SJSA1 (cell line): ENCODE measurements at places on chromosomes 2 and 18. TPM values are rescaled to one million over a fixed set of nuclear protein-coding genes. Genes with fewer than 3 reads are reported as not detected.

Gene VWA3B
- total RNA-seq = not detected in 2 replicates

Gene REG3G
- not detected in 2 replicates for total RNA-seq

Gene EML6
- 1.3 TPM in 1 of 2 replicates, not detected in the other for total RNA-seq

Gene FIGN
- total RNA-seq = 2.4 and 5.6 TPM in 2 replicates

Gene ALPG
- total RNA-seq = 0.03 TPM in 1 of 2 replicates, not detected in the other

Gene MAP3K19
- total RNA-seq = 0.08 TPM in 1 of 2 replicates, not detected in the other

Gene ANKRD30BL
- not detected in 2 replicates for total RNA-seq

Gene CAVIN2
- 26.4 and 28.1 TPM in 2 replicates for total RNA-seq

Gene MAP4K4
- total RNA-seq = 63.9 and 83.1 TPM in 2 replicates

Gene ALPI
- not detected in 2 replicates for total RNA-seq

Gene SP5
- total RNA-seq = 4.3 and 5.2 TPM in 2 replicates

Gene TMEM198
- total RNA-seq = 0.03 and 0.37 TPM in 2 replicates

Gene GPAT2
- total RNA-seq = not detected in 2 replicates

Gene MERTK
- not detected in 2 replicates for total RNA-seq

Gene GKN2
- not detected in 2 replicates for total RNA-seq

Gene LRATD1
- total RNA-seq = not detected in 2 replicates

Gene TMEM200C
- total RNA-seq = 3.9 and 8.1 TPM in 2 replicates

Gene SLC9A2
- 0.03 TPM in 1 of 2 replicates, not detected in the other for total RNA-seq

Gene CPO
- not detected in 2 replicates for total RNA-seq

Gene TTN
- 0.03 TPM in 1 of 2 replicates, not detected in the other for total RNA-seq

Gene MYO5B
- total RNA-seq = 0.97 and 3.4 TPM in 2 replicates

Gene ANKRD29
- total RNA-seq = 0.34 TPM in 1 of 2 replicates, not detected in the other

Gene CELF4
- total RNA-seq = not detected in 2 replicates

Gene ZAP70
- total RNA-seq = not detected in 2 replicates

Gene FRZB
- total RNA-seq = 0.03 TPM in 1 of 2 replicates, not detected in the other

Gene ZNF396
- total RNA-seq = 0.69 and 0.79 TPM in 2 replicates

Gene ANKRD62
- not detected in 2 replicates for total RNA-seq
